ENCODE measurements at places on chromosomes 4 and X.

DNA sequence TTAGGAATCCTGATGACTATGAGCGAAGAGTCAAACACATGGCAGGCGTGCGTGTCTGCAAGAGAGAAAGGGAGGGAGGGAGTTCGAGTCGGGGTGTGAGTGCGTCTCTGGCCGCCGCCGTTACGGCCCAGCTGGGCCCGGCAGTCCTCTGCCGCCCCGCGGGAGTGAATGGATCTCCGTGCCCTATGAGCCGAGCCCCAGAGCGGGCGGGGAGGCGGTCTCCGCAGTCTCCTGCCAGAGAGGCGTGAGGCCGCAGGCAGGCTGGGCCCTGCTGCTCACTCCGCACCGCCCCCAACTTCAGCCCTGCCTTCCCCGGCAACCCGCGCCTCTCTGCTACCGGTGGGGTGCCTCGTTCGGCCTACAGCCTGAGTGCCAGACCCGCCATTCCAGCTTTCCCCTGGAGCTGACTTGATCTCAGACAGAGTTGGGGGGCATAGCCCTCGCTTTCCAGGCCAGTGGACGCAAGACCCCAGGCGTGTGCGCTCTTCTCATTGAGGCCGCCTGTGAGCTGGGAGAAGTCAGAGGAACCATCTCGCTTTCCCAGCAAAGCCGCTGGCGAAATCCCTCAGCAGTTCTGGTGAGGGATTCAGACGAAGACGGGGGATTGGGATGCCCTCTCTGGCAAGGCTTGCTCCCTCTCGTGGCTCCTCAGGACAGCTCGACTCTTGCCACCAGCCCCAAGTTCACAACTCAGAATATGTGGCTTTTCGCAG, 1.4 kb downstream of the SLC16A2 start:
- DNase-seq, result no peak

DNA sequence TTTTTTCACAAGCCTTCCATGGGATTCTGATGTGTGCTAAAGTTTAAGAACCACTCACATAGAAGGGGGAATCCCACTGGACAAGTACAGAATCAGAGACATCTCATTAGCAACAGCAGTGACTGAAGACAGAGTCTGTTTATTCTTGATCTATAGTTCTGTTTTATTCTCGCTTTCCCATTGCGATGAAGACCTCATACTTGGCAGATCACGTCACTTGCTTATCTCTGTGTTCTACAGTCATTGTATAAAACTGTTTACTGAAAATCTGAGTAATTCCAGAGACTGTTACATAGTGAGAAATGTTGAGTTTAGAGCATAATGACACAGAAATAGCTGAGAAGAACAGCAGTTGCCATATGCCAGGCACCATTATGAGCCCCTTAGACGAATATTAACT, 185.5 kb downstream of the PTTG2 start:
- DNase-seq, result no peak

DNA sequence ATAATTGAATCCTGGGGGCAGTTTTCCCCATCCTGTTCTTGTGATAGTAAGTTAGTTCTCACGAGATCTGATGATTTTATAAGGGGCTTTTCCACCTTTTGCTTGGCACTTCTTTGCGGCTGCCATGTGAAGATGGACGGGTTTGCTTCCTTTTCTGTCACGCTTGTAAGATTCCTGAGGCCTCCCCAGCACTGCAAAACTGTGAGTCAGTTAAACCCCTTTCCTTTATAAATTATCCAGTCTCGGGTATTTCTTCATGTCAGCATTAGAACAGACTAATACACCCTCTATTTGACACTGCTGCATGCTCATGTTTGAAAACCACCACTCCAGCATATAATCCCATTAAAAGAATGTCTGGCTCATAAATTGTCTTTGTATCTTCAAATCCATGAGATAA, 264.4 kb upstream of the ITM2A start:
- DNase-seq, result no peak

GRCh38 chr4:6812766-6813165, 30.2 kb downstream of the KIAA0232 start:
- no peak for DNase-seq

DNA sequence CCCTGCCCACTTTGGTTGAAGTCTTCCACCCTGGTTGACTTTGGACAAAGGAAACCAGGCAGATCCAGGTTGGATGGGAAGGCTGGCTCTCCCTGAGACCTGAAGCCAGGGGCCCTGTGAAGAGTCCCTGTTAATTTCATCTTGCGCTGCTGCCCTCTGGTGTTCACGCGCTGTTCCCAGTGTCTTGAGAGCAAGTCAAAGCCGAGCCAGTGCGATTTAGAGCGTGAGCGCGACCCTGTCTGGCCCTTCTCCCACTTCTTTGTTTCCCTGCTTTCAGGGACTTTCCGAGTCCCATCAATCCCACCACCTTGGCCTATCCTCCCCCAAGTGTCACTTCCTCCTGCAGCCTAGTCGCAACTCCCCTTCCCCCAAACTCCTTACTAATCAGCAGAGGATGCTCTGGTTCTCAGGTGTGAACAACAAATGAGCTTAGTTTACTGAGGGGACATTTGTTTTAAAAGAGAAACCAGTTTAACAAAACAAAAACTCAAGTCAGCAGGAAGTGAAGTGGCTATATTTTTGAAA, 25.8 kb upstream of the CHRNA9 start:
- no peak for DNase-seq

DNA sequence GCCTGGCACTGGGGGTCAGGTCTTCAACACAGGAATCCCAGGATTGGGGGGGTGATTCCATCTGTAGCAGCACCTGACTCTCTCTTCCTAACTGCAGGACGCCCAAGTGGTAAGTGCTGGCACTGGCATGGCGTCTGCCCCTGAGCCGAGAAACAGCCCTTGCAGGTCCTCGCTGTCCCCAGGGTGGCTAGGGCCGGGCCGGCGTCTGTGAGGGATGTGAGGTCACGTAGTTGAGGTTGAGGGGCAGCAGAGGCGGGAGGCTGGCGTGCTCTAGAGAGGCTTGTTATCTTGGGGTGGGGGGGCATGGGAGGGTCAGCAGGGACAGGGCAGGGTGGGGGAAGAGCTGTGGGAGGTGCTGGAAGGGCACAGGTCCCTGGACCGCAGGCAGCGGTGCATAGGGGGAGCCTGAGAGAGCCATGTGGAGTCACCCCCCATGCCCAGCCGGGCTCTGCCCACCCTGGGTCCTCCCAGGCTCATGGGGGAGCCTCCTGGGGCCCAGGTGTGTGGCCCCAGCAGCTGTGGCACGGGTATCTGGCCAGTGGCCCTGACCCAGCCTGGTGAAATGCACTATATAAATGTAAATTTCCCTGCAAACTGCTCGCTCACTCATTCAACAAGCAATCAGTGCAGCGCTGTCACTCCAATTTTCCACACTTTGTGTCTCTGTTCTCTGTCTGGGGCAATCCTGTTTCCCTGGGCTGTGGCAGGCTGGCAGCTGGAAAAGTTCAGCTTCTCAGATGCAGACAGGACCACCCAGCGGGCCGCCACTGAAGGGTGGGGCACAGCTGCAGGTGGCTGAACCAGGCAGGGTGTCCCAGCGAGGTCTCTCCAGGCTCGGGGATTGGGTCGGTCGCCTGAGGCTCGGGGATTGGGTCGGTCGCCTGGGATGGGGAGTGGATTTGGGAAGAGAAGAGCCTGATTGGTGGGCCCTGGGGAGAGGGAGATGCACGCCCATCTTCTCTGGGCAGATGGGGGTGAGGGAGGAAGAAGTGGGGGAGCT, 102.2 kb upstream of the NKX1-1 start:
- no peak for DNase-seq

DNA sequence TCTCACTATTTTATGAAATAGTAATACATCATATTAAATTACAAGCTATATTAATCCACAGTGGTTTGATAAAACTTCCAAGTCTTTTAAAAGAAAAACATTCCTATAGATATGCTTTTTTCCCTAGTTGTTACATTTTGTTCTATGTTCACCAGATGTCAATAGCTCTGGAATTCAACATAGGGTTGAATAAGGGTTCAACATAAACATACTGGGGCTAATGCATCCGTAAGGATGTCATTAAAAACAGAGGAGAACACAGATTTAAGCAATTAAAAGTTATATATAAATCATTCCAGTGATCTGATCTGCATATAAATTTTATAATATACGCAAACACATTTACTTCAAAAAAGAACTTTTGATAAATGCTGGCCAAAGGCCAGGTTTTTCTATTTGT, 32.5 kb downstream of the SULT1B1 start:
- no peak for DNase-seq

- DNase-seq, result no peak
These were observed 600 bp downstream of the RADX start for GRCh38 chrX:106612393-106612763.

All from D721Med (cell line).